Adrenal gland (tissue), 19 donors: ENCODE measurements at places on chromosomes 4 and X.
A peak's percentile ranks its signal among the peaks of the same experiment; 100 is the strongest.

- no peak overlapping the region for H3K4me3 ChIP-seq
- H3K27me3 ChIP-seq, result peaks cover 5% of the 10 kb centered on the region
- no peak for DNase-seq
- H3K4me1 ChIP-seq, result peaks cover 22% of the 10 kb centered on the region
- peak overlapping the region; percentile 13 for H3K27ac ChIP-seq
Observed at GRCh38 chr4:7652451-7652881, 217.7 kb upstream of the PSAPL1 start.

GRCh38 chr4:105989485-105990242 lies 94.4 kb downstream of the NPNT start:
- peak overlapping the region; percentile 11 for H3K27ac ChIP-seq
- H3K4me1 ChIP-seq, result no peaks in the 10 kb centered on the region
- DNase-seq, result no peak
- no peaks in the 10 kb centered on the region for H3K36me3 ChIP-seq

DNA sequence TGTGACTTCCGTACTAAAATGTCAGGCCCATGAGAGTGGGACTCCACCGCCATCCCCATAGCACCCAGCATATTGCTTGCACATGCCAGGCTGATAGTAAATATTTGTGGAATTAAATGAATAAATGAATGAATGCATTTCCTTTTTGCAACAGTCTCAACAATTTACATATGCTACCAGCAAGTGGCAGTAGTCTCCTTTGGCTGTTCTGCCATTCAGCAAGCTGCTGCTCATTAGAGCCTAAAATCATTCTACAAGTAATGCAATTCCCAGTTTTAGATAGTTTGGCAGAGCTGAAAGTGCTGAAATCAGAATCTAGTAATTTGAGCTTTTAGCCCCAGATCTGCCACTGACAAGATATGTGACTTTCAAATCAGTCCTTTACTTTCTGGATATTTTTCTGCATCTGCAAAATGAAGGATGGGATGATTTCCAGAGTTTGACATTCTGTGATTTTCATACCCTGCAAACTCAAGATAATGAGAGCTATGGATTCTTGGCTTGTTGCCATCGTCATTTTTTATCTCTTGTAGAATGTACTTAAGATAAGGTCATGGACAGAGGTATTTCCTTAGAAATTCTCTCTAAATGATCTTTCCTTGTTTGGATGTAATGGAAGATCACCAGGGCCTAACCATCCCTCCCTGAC lies 35.7 kb upstream of the INTS6L start:
- H3K4me3 ChIP-seq, result no peak overlapping the region
- no peaks in the 10 kb centered on the region for H3K36me3 ChIP-seq
- H3K27ac ChIP-seq, result no peak overlapping the region
- H3K4me1 ChIP-seq, result no peaks in the 10 kb centered on the region
- peak; percentile 43 for DNase-seq

- no peaks in the 10 kb centered on the region for H3K36me3 ChIP-seq
- H3K4me3 ChIP-seq, result no peak overlapping the region
- H3K4me1 ChIP-seq, result no peaks in the 10 kb centered on the region
- DNase-seq, result no peak
- H3K27ac ChIP-seq, result no peak overlapping the region
- peaks cover 4% of the 10 kb centered on the region for H3K27me3 ChIP-seq
Observed at GRCh38 chrX:152157042-152157441, 18.7 kb upstream of the MAGEA10 start.

DNA sequence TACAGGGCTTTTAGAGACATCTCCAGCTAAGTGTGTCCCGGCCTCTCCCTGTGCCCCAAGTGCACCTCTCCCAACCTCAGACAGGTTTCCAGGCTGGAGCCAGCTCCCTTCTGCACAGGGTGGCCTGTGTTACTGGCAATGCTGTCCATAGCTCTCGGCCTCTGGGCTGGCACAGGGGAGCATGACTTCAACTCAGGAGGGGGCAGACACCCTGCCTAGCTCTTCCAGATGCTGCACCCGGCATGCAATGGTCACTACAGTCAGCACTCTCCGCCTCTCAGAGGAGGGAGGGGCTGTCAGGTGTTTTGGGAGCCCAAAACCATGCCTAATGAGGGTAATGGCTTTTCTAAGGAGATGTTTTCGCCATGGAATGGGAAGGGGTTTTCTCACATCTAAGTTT lies 2.4 kb upstream of the IRAK1 start:
- H3K36me3 ChIP-seq, result no peaks in the 10 kb centered on the region
- peaks cover 4% of the 10 kb centered on the region for H3K27me3 ChIP-seq
- DNase-seq, result no peak
- H3K27ac ChIP-seq, result no peak overlapping the region
- peaks cover 20% of the 10 kb centered on the region for H3K4me1 ChIP-seq

GRCh38 chr4:79626611-79627010 lies 218.6 kb upstream of the GK2 start:
- H3K36me3 ChIP-seq, result no peaks in the 10 kb centered on the region
- no peak overlapping the region for H3K4me3 ChIP-seq
- no peaks in the 10 kb centered on the region for H3K27me3 ChIP-seq
- DNase-seq, result no peak
- H3K4me1 ChIP-seq, result no peaks in the 10 kb centered on the region
- no peak overlapping the region for H3K27ac ChIP-seq

DNA sequence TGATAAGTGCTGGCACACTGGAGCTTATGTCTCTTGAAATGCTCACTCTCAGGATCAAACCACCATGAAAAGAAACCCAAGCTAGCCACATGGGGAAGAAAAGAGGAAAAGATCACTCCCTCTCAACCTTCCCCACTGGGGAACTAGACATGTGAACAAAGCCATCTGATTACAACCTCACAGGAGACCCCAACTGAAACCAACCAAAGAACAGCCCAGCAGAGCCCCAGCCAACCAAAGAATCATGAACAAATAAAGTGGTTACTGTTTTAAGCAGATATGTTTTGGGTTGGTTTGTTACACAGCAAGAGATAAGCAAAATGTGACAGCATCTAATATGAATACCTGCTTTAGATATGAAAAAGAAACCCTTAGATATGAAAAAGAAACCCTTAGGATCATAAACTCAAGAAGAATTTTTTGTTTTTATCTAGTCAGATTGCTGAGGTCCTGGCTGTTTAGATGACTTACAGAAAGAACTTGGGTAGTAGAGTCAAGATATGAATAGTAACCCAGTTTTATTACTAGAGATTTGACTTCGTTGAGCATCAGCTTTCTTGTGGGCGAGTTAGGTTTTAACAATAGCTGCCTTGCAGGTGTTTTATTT lies 23.7 kb upstream of the TLR7 start:
- H3K27ac ChIP-seq, result no peak overlapping the region
- no peak for DNase-seq
- peaks cover 11% of the 10 kb centered on the region for H3K27me3 ChIP-seq
- no peaks in the 10 kb centered on the region for H3K4me1 ChIP-seq
- no peaks in the 10 kb centered on the region for H3K36me3 ChIP-seq

- H3K27ac ChIP-seq, result no peak overlapping the region
- no peak overlapping the region for H3K4me3 ChIP-seq
Observed at GRCh38 chr4:76732246-76732645, 165.7 kb downstream of the SOWAHB start.

DNA sequence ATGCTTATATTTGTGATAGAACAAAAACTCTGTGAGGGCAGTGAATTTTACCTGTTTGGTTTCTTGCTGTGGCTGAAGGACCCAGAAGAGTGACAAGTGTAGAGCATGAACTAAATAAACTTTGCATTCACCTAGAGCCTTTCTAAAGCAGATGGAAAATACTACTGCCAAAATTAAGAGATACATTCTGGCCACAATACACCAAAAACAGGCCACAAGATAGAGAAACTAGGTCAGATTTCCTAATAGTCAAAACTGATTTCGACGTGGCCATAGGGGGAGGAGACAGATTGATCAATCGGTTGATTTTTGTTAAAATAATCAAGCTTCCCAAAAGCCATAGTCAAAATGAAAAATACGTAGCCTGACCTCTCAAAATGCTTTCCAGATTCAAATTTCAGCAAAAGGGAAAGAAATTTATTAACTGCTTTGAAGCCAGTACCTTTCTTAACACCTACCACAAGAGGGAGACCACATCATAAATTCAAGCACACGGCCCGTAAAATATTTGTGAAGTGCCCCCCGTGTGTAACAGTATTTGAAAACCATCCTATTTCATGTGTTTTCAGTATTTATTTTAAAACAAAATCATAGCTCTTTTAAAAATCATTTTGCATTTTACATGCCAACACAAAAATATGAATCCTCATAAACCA lies 132.4 kb downstream of the CORIN start:
- H3K27ac ChIP-seq, result no peak overlapping the region
- no peaks in the 10 kb centered on the region for H3K36me3 ChIP-seq
- H3K4me1 ChIP-seq, result no peaks in the 10 kb centered on the region
- H3K4me3 ChIP-seq, result no peak overlapping the region
- H3K27me3 ChIP-seq, result peaks cover 11% of the 10 kb centered on the region

DNA sequence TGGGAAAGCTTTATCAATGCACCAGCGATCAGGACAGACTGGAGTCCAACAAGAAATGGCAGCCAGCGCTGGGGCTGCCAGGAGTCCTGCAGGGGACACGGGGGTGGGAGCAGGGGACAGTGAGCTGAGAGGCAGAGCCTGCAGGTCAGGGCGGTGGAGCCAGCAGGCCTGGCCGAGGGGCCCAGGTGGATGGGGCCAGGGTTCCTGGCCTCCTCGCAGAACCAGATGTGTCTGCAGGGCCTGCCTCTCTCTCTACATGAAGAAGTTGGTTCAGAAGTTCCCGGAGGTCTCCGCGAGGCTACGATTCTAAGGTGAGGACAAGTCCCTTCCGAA lies 63.6 kb downstream of the CPZ start:
- DNase-seq, result no peak
- H3K4me3 ChIP-seq, result no peak overlapping the region
- no peaks in the 10 kb centered on the region for H3K4me1 ChIP-seq
- no peak overlapping the region for H3K27ac ChIP-seq

DNA sequence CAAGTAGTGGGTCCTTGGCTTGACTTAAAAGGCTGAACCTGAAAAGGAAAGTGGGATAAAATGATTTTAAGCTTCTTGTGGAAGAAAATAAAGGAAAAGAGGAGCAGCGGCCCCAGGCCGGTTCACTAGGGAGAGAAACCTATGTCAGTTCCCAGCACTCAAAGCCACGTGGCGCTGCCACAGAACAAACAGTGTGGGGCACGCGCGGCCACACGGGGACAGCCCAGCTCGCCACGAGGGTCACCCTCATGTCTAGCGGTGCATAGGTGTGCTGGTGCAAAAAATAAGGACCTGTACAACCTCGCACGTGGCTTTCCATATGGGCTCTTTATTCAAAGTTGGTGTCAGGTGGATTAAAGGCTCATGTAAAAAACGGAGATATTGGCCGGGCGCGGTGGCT lies 17.1 kb downstream of the MSANTD1 start:
- H3K36me3 ChIP-seq, result no peaks in the 10 kb centered on the region
- no peak overlapping the region for H3K4me3 ChIP-seq
- H3K27ac ChIP-seq, result no peak overlapping the region
- no peaks in the 10 kb centered on the region for H3K27me3 ChIP-seq
